Activated CD4-positive, alpha-beta T cell treated with anti-CD3 and anti-CD28 coated beads, Interleukin-2, amount 50 U/mL, for 4 hours (primary cell): ENCODE measurements at places on chromosomes 2 and 18.

DNA sequence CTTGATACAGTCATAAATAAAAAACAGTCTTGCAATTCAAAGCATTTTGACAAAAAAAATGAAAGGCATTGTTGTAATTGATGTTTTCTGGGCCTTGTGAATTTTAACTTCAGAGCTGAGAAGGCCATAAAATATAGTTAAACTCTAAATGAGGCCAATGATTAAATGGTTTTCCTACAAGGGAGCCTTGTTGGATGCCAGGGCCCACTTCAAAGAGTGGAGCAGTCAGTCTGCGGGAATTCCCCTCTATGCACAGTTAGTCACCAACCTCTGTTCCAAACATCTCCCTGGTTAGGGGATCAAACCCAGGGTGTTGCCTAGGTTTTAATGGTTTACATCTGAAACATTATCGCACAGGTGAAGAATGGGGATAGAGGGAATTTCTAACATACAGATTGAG lies 143.4 kb downstream of the NCKAP5 start:
- no peak for DNase-seq

- peak; percentile 12 for DNase-seq
Observed at GRCh38 chr18:13501891-13502290, 224.5 kb downstream of the FAM210A start.

- no peak for DNase-seq
Observed at GRCh38 chr18:72419914-72420313, 124.2 kb downstream of the CBLN2 start.

- DNase-seq = no peak
Observed at GRCh38 chr2:44596537-44597320, 235.0 kb downstream of the CAMKMT start.

DNA sequence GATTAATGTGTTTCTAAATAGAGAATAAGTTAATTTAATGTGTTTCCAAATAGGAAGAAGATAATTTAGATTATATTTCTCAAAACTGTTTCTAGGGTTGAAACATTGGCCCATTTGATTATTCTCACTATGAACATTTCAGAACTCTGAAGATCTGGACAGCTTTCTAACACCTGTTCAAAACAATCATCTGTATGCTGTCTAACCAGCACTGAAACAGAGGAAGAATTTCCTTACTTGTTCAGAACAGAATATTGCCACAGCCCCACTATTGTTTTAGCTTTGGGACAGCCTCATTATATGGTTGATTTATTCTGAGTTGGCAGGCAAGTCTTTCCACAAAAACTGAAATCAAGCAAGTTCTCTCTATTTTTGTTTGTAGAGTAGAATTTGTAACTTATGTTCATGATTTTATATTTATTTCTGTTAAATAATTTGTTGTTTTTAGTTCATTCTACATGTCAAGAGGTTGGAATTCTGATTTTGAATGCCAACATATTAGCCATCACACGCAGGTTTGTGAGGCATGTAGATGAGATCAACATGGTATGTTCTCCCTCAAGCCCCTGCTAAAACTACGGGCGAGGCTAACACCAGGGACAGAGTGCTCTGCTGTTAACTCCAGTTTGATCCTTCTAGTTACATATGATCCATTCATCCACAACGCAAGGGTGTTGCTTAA lies 11.2 kb downstream of the IL18RAP start:
- no peak for DNase-seq

- no peak for DNase-seq
Observed at GRCh38 chr2:124149571-124149970, 124.5 kb downstream of the CNTNAP5 start.

- DNase-seq = no peak
Observed at GRCh38 chr18:73487966-73488365, 620.2 kb upstream of the NETO1 start.

DNA sequence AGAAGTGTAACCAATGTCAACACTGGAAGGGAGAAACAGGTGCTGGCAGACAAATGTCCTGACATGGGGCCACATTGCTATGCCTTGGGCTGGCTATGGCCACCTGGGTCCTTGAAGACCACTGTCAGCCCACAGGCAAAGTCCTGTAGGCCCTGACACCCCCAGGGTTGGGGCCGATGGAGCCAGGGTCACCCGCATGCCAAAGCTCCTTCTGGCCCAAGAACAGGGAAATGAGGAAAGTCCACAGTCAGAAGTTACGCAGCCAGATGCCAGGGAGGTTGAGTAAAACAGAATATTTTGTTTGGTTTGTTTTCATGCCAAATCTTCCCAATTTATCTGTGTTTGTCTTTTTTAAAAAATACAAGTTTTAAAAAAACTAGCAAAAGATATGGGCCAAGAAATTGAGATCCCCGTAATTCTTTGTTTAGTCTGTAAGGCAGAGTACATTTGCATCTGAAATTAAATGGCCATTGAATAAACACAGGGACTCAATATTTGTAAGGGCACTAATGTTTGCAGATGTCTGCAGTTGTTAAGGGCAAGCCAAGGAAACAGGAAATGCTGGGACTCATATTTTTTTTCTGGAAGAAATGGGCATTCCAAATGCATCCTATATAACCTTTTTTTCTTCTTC lies 186.4 kb downstream of the FAM210A start:
- DNase-seq = no peak

DNA sequence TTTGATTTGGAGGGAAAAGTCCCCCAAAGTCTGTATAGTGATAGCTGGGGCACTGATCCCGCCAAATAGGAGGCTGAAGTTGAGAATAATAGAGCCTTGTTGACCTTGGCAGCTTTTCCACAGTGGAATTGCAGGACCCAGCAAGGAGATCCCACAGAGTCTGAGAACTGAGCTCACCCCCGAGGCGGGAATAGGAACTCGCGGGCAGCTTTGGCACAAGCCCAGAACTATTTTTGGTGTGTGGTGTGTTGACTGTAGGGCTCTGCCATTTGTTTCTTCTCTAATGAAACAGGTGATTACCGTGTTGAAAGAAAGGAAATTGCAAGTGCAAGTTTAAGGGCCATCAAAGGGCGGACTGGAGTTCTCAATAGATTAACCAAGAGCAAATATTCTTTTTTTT lies 34.0 kb downstream of the SH3RF3 start:
- no peak for DNase-seq

DNA sequence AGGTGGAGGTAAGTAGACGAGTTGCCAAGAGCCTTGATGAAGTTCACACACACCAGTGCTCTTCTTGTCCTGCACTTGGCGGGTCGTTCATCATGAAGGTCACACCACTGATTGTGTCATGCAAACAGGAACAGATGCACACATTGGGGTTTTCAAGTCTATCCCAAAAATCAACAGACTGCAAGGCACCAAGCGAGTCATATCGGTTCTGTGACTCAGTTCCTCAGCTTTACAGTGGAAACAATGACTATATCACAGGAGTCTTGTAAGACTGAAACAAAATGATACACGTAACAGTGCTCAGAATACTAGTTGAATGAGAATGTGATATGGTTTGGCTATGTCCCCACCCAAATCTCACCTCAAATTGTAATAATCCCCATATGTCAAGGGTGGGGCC lies 526.9 kb upstream of the ID2 start:
- DNase-seq = no peak

- DNase-seq = no peak
Observed at GRCh38 chr2:64273524-64274398, 129.5 kb upstream of the PELI1 start.

- peak; percentile 43 for DNase-seq
Observed at GRCh38 chr18:67217551-67218166, 298.9 kb downstream of the DSEL start.
